ENCODE measurements at places on chromosomes 12 and 14.

DNA sequence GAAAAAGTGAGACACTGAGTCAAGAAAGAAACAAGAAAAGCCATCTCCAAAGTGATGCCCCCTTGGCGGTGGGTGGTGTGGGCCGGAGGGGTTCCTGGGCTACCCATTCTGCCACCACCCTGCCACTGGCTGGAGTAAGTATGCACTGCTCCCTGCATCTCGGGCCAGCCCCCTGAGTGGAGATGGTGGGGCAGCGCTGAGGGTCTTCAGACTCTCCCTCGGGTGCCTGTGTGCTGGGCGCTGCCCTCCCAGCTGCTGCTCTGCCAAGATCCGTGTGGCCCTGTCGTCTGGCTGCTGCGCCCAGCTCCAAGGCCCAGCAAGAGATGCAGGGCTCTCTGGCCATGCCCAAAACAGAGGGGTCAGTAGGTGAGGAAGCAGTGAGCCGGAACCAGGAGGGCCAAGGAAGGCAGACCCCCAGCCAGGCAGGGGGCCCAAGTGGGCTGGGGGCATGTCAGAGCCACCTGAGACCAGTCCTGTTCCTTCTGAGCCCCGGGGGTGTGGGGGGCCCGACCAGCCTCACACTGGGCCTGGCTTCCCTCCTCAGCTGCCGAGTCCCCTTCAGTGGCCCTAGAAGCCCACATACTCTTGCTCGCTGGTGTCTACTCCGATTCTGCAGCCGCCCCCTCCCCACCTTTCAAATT, 5.2 kb downstream of the GPR132 start:
- no peak for DNase-seq

DNA sequence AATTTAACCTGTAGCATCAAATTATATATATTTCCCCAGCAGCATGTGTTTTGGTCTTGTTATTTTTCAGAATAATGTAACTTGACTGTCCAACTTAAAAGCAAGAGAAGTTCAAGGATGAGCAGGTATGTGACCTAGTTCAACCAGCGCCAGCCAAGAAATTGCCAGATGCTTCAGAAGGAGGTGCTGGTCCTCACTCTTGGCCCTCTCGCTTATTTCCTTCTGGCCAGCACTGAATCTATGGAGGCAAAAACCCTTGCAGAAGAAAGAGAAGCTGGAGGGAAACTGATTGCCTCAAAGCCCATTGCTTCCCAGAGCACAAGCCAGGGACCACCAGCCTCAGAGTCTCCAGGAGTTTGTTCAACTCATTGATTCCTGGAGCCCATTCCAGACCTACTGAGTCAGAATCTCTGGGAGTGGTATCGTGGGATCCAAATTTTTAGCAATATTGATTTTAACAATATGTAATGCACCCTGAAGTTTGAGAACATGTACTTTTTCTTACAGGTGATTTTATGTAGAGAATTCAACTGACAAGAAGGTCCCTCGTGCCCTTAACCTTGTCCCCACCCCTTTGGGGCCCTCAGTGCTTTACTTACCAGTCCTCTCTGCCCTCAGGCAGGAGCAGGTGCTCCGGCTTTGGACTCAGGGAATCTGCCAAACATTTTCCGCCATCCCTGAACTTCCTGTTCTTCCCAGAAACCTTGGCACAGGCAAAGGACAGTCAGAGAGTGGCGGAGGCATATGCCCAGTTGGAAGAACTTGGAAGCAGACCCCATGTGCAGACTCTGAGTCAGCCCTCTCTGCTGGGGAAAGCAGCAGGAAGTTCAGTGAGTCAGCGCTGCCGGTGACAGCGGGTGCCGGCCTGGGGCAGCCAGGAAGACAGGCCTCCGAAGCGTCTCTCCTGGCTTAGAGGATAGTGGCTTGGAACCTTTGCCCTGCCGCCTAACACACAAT, 10.4 kb downstream of the BEST3 start:
- no peak for DNase-seq

- no peak for DNase-seq
Measured at GRCh38 chr14:105859717-105860614, 333.6 kb downstream of the TMEM121 start.

DNA sequence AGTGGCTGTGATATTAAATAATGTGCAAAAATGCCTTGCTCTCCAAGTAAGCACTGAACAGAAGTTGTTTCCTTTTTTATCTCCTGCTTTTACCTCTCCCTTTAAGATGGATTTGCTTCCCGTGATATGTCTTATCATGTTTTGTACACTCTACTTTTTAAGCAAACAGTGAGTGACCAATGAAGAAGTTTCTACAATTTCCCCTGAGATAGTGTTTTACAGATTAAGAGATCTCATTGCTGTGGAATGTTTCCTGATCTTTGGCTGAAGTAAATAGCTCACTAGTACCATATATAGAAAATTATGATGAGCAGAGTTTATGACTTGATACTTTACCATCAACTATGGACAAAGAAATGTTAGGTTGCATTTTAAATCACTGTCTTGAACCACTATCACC, 184.8 kb upstream of the PDE3A start:
- DNase-seq: no peak

DNA sequence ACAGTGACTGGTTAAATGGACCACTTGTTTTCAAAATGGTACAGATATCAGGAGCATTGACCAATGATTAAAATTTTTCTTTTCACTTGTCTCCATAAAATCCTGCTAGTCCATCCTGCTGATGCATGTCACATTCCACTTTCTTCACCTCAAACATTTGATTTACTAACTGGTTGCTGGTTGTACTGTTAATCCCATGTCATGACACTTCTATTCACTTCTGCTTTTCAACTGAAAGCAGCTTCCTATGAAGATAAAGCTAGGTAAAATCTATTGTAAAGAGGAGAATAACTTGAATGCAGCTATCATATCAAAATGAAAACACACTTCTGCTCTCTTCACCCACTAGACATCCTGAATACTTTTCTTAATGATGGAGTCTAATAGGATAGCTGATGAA, 149.6 kb upstream of the OTX2 start:
- DNase-seq: no peak

- DNase-seq: no peak
Measured at GRCh38 chr12:24937553-24938244, 11.2 kb downstream of the BCAT1 start.

DNA sequence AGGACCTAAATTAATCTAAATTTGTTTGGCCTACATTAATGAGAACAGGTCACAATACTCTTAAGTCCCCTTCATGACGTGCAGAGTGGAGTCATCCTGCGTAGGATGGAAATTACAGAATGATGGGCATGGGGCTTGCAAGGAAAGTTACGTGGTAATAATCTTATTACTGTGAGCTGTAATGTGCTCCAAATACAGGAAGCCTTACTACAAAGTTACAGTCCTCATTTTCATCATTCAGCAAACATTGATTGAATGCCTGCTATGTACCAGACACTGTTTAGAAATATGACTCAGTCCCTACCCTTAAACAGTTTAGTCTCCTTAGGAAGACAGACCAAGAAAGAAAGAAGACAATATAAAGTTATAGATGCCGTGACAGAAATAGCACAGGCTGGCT, 9.4 kb downstream of the HIGD1C start:
- no peak for DNase-seq
